ENCODE measurements at places on chromosomes 2 and 18. TPM values are rescaled to one million over a fixed set of nuclear protein-coding genes. Genes with fewer than 3 reads are reported as not detected.

Gene LIMS4
- 0.44 TPM for total RNA-seq

Gene FIGLA
- not detected for total RNA-seq

Gene CCDC68
- not detected for total RNA-seq

Gene CRYGC
- total RNA-seq, result not detected

Gene CPLX4
- not detected for total RNA-seq

Gene TMEM185B
- 19.8 TPM for total RNA-seq

Gene C2orf15
- total RNA-seq, result 2.7 TPM

Gene CTDSP1
- 109 TPM for total RNA-seq

Gene ANKRD62
- total RNA-seq, result not detected

Gene OSBPL6
- 0.67 TPM for total RNA-seq

GRCh38 chr2:141317986-141318385, 812.8 kb downstream of the LRP1B start:
- H3K4me1 ChIP-seq, result no peaks in the 10 kb centered on the region
- H3K27me3 ChIP-seq, result no peaks in the 10 kb centered on the region
- no peak overlapping the region for H3K27ac ChIP-seq
- H3K36me3 ChIP-seq, result no peaks in the 10 kb centered on the region
- no peak for DNase-seq

GRCh38 chr2:40357667-40358066, 94.2 kb downstream of the SLC8A1 start:
- no peak overlapping the region for H3K4me3 ChIP-seq
- H3K27me3 ChIP-seq, result no peaks in the 10 kb centered on the region

DNA sequence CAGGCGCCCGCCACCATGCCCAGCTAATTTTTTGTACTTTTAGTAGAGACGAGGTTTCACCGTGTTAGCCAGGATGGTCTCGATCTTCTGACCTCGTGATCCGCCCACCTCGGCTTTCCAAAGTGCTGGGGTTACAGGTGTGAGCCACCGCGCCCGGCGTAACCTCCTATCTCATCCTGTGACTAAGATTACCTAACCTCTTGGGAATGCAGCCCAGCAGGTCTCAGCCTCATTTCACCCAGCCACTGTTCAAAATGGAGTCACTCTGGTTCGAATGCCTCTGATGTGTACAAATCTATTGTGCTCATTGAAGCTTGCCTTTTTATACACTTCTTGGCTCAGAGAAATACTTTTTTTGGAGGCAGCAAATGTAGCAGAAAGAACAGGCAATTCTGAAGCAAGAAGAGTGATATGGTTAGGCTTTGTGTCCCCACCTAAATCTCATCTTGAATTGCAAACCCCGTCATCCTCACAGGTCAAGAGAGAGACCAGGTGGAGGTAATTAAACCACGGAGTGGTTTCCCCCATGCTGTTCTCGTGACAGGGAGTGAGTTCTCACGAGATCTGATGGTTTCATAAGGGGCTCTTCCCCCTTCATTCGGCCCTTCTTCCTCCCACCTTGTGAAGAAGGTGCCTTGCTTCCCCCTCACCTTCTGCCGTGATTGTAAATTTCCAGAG, 60.6 kb downstream of the SLC4A3 start:
- peaks cover 3% of the 10 kb centered on the region for H3K4me1 ChIP-seq
- no peak for DNase-seq
- no peak overlapping the region for H3K4me3 ChIP-seq
- H3K27me3 ChIP-seq, result peaks cover 60% of the 10 kb centered on the region
- H3K27ac ChIP-seq, result no peak overlapping the region
- H3K36me3 ChIP-seq, result peaks cover 2% of the 10 kb centered on the region

- H3K27me3 ChIP-seq, result no peaks in the 10 kb centered on the region
- H3K36me3 ChIP-seq, result no peaks in the 10 kb centered on the region
- H3K4me3 ChIP-seq, result no peak overlapping the region
- no peaks in the 10 kb centered on the region for H3K4me1 ChIP-seq
Measured at GRCh38 chr18:31398191-31398590, 21.6 kb downstream of the DSG4 start.

DNA sequence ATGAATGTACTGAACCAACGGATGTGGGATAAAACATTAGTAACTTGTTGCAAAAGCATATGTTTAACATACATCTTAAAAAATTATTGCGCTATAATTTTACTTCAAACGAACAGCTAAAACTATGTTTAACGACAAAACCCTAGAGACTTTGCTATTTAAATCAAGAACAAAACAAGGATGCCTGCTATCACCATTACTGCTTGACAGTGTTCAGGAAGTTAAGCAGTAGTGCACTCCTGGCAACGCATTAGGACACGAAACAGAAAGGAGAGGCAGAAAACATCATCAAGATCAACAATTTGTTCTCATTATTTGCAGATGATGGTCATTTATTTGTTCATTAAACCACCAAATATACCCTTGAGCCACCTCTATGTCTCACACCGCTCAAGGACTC, 151.9 kb downstream of the GALNT1 start:
- H3K27me3 ChIP-seq, result peaks cover 8% of the 10 kb centered on the region
- no peak for DNase-seq
- no peak overlapping the region for H3K4me3 ChIP-seq
- peaks cover 2% of the 10 kb centered on the region for H3K36me3 ChIP-seq
- no peak overlapping the region for H3K27ac ChIP-seq
- no peaks in the 10 kb centered on the region for H3K4me1 ChIP-seq

DNA sequence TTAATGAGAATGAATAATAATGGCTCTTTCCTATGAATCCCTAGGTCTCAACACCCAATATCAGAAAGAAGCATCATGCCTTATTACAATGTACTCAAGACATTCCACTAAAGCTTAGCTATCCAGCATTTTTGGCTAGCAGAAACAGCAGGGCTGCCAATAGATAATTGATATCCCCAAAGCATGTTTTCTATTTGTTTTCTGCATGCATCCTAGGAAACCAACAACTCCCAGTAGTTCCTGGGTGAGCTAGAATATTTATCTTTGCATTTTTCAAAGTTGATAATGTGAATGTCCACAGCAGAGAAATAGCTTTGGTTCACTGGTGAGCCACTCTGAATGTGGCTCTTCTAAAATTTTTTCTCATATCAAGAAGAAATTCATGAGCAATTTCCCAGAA, 5.8 kb upstream of the ANTXR1 start:
- H3K36me3 ChIP-seq, result peaks cover 2% of the 10 kb centered on the region
- no peaks in the 10 kb centered on the region for H3K4me1 ChIP-seq
- H3K4me3 ChIP-seq, result no peak overlapping the region
- no peak for DNase-seq

GRCh38 chr2:3041841-3042600, 335.6 kb downstream of the EIPR1 start:
- DNase-seq, result no peak
- H3K27me3 ChIP-seq, result peaks cover 11% of the 10 kb centered on the region
- no peak overlapping the region for H3K4me3 ChIP-seq
- H3K27ac ChIP-seq, result no peak overlapping the region
- no peaks in the 10 kb centered on the region for H3K4me1 ChIP-seq
- H3K36me3 ChIP-seq, result peaks cover 2% of the 10 kb centered on the region

DNA sequence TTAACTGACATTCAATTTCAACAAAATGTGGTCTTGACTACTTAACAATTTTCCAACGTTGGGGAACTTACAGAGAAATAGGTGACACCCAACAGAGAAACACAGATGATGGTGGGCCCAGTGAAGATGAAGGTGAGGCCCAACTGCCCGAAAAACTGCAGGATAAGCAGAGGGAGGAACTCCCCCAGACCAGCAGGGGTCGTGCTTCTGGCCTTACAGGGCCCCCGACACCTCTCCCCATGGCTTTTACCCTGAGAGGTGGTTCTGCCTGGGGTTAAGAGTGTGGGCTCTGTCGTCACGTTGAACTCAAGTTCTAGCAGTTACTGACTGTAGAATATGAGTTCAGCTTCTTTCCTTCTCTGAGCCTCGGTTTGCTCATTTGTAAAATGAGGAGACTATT, 119.5 kb upstream of the SMIM21 start:
- H3K4me1 ChIP-seq, result peaks cover 3% of the 10 kb centered on the region
- H3K36me3 ChIP-seq, result no peaks in the 10 kb centered on the region
- no peak overlapping the region for H3K4me3 ChIP-seq
- peaks cover 49% of the 10 kb centered on the region for H3K27me3 ChIP-seq
- H3K27ac ChIP-seq, result no peak overlapping the region

GRCh38 chr2:18245375-18245774, 315.1 kb downstream of the RDH14 start:
- H3K36me3 ChIP-seq, result no peaks in the 10 kb centered on the region
- H3K27me3 ChIP-seq, result peaks cover 6% of the 10 kb centered on the region

DNA sequence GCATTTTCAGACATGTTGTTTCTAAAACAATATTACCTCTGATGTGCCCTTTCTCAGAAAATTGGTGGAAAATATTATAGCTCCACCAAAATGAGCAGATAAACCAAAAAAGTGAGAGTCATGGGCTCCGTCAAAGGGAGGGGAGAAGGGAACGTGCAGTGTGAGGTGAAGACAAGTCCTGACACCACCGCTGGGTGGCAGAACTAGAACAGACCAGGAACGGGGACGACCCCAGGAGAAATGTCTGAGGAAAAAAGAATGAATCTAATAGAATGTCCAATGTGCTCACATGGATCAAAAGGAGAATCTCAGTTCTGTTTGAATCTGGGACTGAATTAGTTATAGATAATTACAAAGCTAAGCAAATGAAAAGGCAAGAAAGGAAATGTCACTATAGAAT, 22.6 kb upstream of the BCL2 start:
- no peak for DNase-seq
- H3K4me3 ChIP-seq, result no peak overlapping the region
- no peaks in the 10 kb centered on the region for H3K27me3 ChIP-seq
- H3K36me3 ChIP-seq, result peaks cover 15% of the 10 kb centered on the region
- H3K27ac ChIP-seq, result no peak overlapping the region

DNA sequence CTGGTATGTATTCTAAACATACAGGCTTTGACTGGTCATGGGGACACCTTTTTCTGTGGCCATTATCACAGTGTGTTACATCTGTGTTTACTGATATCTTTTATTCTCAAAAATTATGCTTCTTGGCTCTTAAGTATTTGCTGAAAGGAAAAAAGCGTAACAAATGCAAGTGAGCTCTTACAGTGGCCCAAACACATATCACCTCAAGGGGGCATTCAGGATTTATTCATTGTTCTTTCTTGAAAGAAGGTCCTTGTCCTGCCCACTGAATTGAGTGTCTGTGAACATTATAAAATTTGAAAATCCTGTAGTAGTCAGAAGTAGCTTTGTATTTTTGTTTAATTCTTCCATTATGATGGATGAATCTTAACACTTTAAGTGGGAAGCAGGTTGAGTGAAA, 454.5 kb downstream of the XIRP2 start:
- no peak overlapping the region for H3K27ac ChIP-seq
- H3K4me1 ChIP-seq, result no peaks in the 10 kb centered on the region
- DNase-seq, result no peak

DNA sequence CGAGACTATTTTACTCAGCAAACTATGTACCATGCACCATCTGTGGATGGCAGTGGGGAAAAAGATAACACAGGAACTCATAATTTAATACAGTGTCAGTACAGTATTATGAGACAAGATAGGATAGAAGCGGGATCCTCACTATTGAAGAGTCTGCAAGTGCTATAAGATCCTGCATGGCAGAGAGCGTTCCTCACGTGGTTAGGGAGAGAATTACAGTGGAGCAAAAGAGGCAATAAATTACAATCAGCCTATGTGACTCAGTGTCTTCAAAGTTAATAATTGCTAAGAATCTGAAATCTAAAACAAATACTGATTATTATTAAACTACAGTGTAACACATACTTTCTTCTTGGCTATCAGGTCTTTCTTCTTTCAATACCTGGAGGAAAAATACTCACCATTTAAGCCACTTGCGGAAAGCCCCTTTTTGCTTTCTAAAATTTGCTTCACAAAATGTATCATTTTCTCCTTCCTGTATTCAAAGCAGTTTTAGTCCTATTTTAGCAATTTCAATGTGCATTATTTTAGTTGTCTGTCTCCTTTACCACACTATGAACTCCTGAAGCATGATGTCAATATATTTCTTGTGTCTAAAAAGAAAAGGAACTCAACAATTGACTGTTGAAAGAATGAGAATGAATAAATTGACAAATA, 342.9 kb downstream of the SPAG16 start:
- H3K27ac ChIP-seq, result no peak overlapping the region
- no peaks in the 10 kb centered on the region for H3K27me3 ChIP-seq
- no peak overlapping the region for H3K4me3 ChIP-seq
- no peak for DNase-seq
- no peaks in the 10 kb centered on the region for H3K36me3 ChIP-seq
- H3K4me1 ChIP-seq, result no peaks in the 10 kb centered on the region

DNA sequence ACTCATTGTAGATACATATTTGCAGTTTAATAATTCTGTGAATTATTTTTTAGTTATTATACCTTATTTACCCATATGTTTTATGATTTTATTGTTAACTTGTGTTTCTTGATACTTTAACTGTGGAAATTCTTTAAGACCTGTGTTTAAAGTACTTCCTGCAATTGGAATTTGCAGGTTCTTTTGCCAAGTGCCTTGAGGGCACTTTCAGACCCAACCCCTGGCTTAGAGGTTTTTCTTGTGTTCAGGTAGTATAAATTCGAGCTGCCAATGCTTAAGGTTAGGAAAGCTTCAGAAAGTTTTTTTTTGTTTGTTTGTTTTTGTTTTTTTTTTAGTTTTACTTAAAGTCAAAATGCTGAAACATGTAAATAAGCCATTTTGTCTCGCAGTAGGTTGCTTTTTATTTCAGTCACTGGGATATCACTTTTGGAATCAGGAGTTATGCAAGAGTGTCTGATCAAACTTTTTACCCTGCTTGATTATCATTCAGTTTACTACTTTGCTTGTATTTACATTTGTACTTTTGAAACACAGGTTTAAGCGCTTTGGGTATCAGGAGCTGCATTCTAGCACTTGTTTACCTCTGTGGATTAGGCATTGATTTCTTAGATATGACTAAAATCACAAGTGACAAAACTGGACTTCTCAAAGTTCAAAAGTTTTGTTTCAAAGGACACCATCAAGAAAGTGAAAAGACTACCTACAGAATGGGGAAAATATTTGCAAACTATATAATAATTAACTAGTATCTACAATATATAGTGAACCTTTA, 31.8 kb downstream of the TDRD15 start:
- H3K4me1 ChIP-seq, result no peaks in the 10 kb centered on the region
- no peak overlapping the region for H3K4me3 ChIP-seq
- H3K27ac ChIP-seq, result no peak overlapping the region
- no peaks in the 10 kb centered on the region for H3K27me3 ChIP-seq
- no peaks in the 10 kb centered on the region for H3K36me3 ChIP-seq

DNA sequence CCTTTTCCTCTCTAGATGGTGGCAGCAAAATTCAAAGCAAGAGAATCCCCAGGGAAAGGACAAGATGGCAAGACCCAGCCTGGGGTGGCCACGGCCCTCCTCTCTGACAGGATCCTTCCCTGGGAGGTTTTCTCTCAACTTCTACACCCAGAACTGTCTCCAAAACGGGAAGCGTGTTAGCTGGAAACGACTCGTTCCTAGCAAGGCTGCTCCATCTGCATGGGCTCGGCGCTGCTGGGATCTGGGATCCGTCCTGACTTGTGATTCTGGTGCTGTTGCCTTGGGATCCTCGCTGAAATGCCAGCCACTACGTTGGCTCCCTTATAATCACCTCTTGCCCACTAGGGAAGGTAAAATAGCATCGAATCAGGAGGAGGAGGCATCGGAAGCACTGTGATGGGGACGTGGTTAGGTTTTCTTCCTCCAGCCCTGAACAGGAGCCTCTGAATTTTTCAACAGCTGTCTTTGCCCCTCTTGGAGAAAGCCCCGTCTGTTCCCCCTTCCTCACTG, 514.8 kb upstream of the MYT1L start:
- H3K27me3 ChIP-seq, result no peaks in the 10 kb centered on the region
- no peaks in the 10 kb centered on the region for H3K4me1 ChIP-seq

GRCh38 chr18:62878305-62878704, 163.0 kb downstream of the PHLPP1 start:
- H3K27me3 ChIP-seq, result no peaks in the 10 kb centered on the region
- DNase-seq, result no peak
- no peak overlapping the region for H3K27ac ChIP-seq

GRCh38 chr2:239399433-239399920, 1.3 kb downstream of the HDAC4 start:
- peak; percentile 7 for DNase-seq
- no peaks in the 10 kb centered on the region for H3K27me3 ChIP-seq
- H3K4me3 ChIP-seq, result peak overlapping the region; percentile 94

Data from T-helper 17 cell (primary cell).